ENCODE measurements at places on chromosomes 2 and 18.

GRCh38 chr2:218387369-218388194 is 5.5 kb downstream of the SLC11A1 start:
- peak; percentile 80 for DNase-seq

GRCh38 chr2:37367310-37367709 is 22.9 kb downstream of the QPCT start:
- no peak for DNase-seq

DNA sequence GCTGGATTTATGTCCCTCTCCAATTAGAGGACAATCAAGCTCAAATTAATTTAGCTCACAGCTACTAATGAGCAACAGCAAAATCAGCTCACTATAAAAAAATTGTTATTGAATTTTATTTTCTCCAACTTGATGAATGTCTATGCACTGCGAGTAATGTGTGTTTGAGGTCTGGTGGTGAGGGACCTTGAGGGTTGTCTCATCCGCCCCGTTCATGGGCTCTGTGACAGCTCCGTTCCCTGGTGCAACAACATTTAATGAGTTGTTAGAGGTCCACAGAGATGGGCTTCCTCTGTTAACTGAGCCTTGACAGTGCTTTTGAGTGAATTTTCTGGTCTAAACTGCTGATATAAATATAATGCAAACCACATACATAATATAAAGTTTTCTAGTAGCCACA is 101.7 kb downstream of the GPR39 start:
- DNase-seq: no peak

DNA sequence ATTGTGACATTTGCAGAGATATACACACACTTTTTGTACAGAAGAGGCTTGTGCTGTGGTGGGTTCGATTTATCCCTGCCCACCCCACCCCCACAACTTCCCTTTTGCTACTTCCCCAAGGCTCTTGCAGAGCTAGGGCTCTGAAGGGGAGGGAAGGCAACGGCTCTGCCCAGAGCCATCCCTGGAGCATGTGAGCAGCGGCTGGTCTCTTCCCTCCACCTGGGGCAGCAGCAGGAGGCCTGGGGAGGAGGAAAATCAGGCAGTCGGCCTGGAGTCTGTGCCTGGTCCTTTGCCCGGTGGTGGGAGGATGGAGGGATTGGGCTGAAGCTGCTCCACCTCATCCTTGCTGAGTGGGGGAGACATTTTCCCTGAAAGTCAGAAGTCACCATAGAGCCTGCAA is 40.0 kb downstream of the STEAP3 start:
- no peak for DNase-seq

- DNase-seq: no peak
Observed at GRCh38 chr18:7566244-7566566, 911 bp upstream of the PTPRM start.

- no peak for DNase-seq
Observed at GRCh38 chr2:122471753-122472152, 716.3 kb downstream of the TSN start.

GRCh38 chr18:12604445-12605007 is 53.4 kb downstream of the SPIRE1 start:
- DNase-seq: no peak

- peak; percentile 10 for DNase-seq
Observed at GRCh38 chr2:70643715-70644114, 90.1 kb upstream of the TGFA start.

DNA sequence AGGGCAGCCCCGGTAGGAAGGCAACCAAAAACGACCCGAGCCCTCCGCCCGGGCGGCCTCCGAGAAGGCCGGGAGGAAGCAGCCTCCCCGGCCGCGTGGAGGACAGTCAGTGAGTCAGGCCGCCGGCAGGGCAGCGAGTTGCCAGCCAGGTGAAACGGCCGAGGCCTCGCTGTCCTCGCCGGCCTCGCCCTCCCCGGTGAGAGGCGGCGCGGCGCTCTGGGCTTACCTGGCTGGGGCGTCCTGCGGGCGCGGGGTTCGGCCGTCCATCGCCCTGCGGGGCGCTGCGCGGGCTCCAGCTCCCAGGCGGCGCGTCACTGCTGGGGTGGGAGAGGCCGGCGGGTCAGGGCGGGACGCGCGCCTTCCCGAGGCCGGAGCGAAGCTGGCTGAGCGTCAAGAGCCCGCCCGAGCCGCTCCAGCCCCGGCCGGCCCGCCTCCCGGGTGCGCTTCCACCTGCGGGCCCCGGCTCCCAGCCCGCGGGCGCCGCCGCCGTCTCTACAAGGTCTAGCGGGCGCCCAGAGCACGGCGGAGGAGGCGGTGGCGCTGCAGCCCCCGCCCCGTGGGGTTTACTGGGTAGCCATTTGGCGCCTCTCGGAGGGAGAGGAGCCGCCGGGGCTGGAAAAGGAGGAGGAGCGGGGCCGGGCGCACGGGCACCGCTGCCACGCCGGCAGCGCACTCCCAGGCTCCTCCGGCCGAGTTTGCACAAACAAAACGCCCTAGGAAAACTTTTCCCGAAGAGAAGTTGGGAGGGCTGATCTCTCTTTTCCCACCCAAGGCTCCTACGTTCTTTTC is 499 bp downstream of the COBLL1 start:
- DNase-seq: peak; percentile 56

All from NCI-H748 treated with DMSO at 0.1 percent for 48 hours (cell line).